Nephron progenitor cell (in vitro differentiated cells): ENCODE measurements at places on chromosomes 2 and 18.

GRCh38 chr2:172997031-172997430 lies 78.6 kb upstream of the MAP3K20 start:
- no peak for DNase-seq

- DNase-seq: no peak
These were observed 45.2 kb downstream of the SH3RF3 start for GRCh38 chr2:109174214-109174613.

- DNase-seq: no peak
These were observed 167.4 kb upstream of the MAP3K20 start for GRCh38 chr2:172908275-172908674.

GRCh38 chr2:151361674-151362370 lies 4.4 kb downstream of the TNFAIP6 start:
- DNase-seq: no peak

DNA sequence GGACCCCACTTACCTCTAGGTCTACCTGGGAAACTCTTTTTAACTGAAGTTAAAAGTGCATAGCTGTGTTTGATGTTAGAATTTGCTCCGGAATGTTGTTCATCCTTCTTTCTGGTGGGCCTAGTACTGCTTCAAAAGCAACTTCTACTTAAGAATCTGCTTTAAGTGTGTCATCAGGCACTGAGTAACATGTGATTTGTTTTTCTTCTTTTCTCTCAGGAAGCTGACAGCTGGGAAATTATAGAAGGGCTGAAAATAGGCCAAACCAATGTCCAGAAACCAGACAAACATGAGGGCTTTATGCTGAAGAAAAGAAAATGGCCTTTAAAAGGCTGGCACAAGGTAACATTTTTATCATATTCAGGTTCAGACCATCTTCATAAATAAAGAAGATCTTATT lies 122.9 kb downstream of the PRKRA start:
- DNase-seq: no peak

- no peak for DNase-seq
These were observed 50.4 kb downstream of the PLEKHA3 start for GRCh38 chr2:178530625-178531142.

GRCh38 chr2:28381225-28382180 lies 11.2 kb upstream of the FOSL2 start:
- DNase-seq: no peak

DNA sequence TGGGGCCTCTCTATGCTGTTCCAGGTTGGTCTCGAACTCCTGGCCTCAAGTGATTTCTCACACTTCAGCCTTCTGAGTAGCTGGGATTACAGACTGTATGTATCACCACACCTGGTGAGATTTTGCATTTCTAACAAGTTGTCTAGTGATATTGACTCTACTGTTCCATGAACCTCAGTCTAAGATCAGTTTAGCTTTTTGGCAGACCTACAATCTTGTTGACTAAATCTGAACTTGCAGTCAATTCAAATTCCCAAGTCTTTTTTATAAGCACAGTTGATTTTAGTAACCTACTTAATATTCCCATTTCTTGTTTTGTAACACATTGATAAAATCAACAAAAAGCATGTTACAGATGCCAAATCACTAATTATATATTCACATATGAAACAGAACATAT lies 266.1 kb upstream of the CYP26B1 start:
- no peak for DNase-seq

GRCh38 chr2:29010946-29011345 lies 29.8 kb downstream of the TOGARAM2 start:
- DNase-seq: peak; percentile 22

DNA sequence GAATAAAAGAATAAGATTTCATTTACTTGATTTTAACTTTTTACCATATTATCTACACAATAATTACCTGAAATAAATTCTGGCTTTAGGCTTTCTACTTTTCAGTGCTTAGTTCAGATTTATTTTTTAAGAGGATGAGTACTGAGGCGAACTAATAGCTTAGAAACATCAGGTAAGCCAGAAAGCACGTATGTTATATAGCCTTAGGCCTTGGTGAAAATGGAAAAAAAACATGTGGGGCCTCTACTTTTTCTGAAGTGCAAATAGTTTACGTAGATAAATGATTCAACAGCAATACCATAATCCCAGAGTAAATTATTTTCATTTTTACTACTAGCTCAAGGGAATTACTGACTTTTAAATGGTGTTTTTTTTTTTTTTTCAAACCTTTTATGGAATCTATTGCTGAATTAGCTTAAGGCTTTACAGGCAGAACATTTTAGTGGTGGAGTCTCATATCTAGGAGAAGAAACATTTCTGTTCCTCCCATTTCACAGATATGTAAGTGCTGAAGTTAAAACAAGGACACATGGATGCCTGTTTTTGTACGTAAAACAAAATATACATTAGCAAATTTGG lies 6.2 kb downstream of the CPS1 start:
- no peak for DNase-seq

- no peak for DNase-seq
These were observed 1.4 kb downstream of the ITPRID2 start for GRCh38 chr2:181892799-181893435.

- no peak for DNase-seq
These were observed 886.0 kb upstream of the CDH2 start for GRCh38 chr18:29062921-29063320.

DNA sequence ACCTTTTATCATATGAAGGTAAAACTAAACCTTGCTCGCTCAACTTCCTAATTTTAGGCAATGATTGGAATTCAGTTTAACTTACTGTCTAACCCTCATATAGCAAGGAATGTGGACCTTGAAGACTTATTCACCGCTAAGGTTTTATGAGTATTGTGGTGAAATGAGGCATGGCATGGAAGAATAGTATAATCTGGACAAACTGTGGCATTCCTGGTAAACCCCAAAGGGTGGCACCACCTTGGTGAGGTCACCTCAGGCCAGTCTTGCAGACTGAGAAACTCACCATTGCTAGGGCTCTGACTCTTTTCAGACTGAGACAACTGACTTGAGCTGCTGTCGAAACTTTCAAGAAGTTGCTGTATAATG lies 51.1 kb upstream of the EHBP1 start:
- no peak for DNase-seq

DNA sequence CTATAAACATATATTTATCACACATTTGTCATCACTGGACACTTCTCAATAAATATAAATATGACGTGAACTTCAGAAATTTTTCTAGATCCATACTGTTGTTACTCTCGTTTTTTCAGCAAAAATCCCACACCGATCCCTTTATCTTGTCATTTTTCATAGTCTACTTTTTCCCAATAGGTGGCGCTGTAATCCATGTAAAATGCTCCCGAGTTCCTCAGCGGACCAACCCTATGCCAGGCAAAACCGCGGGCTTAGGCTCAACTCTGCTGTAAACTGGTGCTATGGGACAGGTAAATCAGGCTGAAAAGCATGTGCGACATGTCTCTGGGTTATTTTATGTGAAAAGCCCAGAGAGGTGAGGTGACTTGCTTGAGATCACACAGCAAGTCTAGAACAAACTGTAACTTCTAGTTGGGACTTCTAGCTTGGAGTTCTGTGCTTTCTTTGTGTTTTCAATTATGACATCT lies 104.0 kb downstream of the COBLL1 start:
- DNase-seq: peak; percentile 54

- no peak for DNase-seq
These were observed 6.5 kb upstream of the CAPN10 start for GRCh38 chr2:240579771-240580614.

DNA sequence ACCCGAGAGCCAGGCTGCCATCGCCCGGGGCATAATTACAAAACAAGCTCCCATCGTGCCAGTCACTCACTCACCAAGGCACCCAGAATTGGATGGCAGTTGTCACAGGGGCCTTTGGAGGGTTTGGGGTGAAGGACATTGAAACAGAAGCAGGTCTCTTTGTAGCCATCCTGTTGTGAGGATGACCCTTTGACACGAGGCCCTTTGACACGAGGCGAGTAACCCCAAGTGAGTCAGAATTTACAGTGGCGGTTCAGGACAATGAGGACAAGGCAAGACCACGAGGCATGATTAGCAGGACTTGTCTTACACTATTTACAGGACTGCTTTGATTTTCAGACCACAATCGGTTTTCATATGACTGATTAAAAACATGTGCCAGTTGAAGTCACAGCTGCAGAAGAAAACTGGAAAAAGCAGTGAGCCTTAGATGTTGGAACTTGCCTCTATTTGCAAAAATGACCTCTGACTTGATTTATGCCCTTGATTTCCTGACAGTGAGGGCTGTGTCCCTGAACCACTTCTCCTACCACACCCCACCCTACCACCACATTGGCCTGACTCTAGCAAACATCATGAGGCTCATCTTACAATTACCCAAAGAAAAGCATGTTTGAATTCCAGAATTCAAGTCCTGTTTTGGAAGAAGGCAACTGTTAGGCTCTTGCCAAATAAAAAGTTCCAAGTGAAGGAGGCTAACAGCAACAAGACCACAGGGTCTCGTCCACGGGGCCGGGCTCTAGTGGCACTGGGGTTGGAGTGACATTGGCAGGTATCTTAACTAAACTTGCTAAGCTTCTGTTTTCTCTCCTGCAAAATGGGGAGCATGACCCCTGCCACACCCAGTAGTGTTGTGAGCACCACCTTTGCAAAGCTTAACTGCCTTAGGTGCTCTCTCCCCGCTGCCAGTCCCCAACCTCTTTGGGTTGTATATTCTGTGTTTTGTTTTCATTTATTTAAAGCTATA lies 64.4 kb upstream of the FOSL2 start:
- no peak for DNase-seq

- no peak for DNase-seq
These were observed 6.8 kb downstream of the NEU4 start for GRCh38 chr2:241815477-241816430.

GRCh38 chr2:58701688-58702301 lies 460.7 kb upstream of the FANCL start:
- DNase-seq: no peak

DNA sequence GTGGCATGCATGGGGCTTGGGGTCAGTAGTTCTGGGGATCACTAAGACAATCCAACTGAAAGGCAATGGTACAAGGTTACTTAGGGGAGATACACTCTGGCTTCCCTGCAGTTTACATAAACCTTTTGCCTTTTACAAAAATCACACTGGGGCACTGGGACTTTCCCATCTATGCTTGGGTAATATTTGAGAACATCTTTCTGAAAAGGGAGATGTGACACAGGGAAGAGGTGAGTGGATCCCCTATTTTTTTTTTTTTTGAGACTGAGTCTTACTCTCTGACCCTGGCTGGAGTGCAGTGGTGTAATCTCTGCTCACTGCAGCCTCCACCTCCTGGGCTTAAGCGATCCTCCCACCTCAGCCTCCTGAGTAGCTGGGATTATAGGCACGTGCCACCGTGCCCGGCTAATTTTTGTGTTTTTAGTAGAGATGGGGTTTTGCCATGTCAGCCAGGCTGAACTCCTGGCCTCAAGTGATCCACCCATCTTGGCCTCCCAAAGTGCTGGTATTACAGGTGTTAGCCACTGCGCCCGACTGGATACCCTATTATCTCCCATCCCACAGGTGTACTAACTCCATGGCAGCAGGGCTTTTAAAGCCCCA lies 82.8 kb upstream of the DNMT3A start:
- DNase-seq: no peak

GRCh38 chr18:55552526-55553189 lies 35.3 kb downstream of the TCF4 start:
- no peak for DNase-seq

DNA sequence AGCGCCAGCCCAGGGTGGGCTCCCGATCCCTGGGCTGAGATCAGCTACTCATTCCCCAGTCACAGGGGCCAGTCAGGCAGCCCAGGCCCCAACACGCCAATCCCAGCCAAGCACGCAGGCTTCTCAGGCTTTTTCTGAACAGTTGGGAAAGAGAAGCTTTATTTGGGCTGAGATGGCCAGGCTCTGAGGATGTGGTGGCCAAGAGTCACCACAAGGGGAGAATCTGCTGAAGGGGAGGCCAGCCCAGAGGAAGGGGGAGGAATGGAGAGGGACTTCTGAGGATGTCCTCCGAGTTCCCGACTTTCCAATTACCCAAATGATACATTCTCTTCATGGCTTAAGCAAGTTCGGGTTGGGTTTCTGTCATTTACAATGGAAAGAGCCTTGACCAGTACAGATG lies 2.8 kb upstream of the DIPK1C start:
- no peak for DNase-seq

- no peak for DNase-seq
These were observed 633.8 kb downstream of the NRXN1 start for GRCh38 chr2:50397992-50398765.

DNA sequence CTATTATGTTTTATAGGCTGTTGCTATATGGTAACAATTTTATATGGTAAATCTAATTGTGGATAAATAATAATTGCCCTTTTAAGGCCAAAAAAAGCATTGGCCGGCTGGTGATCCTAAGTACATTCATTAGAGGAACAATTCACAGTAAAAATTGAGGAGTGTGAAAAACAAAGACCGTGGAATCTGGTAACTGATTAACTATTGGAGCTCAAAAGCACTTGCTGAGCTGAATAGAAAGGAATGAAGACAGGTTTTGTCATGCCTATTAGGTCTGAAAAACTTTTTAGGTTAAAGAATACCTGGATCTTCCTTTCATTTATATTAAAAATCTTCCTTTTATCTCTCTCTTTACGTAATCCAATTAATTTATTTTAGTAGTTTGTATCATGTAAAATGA lies 18.5 kb upstream of the RBBP8 start:
- DNase-seq: no peak

DNA sequence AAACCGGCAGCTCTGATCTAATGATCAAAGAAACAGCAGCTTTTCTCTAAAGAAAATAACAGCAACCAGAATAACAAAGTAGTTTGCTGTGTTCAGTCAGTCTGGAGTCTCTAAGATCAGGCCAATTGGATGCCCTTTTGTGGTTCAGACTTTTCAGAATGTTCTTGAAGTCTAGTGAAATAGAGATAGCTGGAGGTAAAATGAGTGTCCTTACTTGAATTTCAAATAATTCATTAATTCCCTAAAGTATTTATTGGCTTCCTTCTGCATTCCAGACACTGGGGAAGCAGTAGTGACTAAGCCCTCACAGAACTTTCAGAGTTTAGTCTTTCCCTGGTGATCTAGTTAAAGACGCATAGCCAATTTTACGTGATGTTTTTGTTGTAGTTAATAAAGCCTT lies 58.7 kb downstream of the C18orf54 start:
- DNase-seq: no peak
